Muscle of leg (tissue), 16 donors: ENCODE measurements at places on chromosomes 3 and 15. TPM values are rescaled to one million over a fixed set of nuclear protein-coding genes. Genes with fewer than 3 reads are reported as not detected.

Gene MESP2
- 0.89 TPM for polyA plus RNA-seq

Gene UNC13C
- polyA plus RNA-seq = 2.6 TPM

Gene JMJD7
- polyA plus RNA-seq = 6.1 TPM

Gene OR5K4
- polyA plus RNA-seq = not detected

Gene ADGRG7
- not detected for polyA plus RNA-seq
